HCT116 (cell line): ENCODE measurements at places on chromosomes 5 and 9.

GRCh38 chr9:137656416-137656815, 37.6 kb downstream of the EHMT1 start:
- no peak overlapping the region for H3K4me3 ChIP-seq
- H3K27ac ChIP-seq = no peak overlapping the region
- H3K4me1 ChIP-seq = no peaks in the 10 kb centered on the region
- no peak for DNase-seq

DNA sequence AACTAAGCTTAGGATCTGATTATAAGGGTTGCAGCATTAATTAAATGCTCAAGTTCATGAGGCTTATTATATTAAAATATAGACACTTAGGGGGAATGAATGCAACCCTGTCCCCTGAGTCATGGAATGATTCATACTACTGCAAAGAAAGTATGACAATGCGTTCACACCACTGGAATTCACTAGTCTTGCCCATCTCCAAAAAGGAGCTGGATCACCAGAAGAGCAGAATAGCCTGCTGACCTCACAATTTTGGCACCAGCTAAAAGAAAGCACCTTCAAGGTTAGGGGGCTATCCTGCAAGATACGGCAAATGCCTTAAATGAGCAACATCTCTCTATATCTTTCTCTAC, 32.0 kb upstream of the TMED7 start:
- H3K27ac ChIP-seq = no peak overlapping the region
- peak; percentile 22 for DNase-seq
- H3K4me3 ChIP-seq = no peak overlapping the region
- no peaks in the 10 kb centered on the region for H3K36me3 ChIP-seq
- H3K27me3 ChIP-seq = no peaks in the 10 kb centered on the region
- H3K4me1 ChIP-seq = no peaks in the 10 kb centered on the region

- no peaks in the 10 kb centered on the region for H3K27me3 ChIP-seq
- H3K4me1 ChIP-seq = peaks cover 70% of the 10 kb centered on the region
- no peaks in the 10 kb centered on the region for H3K36me3 ChIP-seq
- H3K27ac ChIP-seq = peak overlapping the region; percentile 63
- no peak for DNase-seq
These were observed 597 bp downstream of the NFIL3 start for GRCh38 chr9:91422758-91423711.

DNA sequence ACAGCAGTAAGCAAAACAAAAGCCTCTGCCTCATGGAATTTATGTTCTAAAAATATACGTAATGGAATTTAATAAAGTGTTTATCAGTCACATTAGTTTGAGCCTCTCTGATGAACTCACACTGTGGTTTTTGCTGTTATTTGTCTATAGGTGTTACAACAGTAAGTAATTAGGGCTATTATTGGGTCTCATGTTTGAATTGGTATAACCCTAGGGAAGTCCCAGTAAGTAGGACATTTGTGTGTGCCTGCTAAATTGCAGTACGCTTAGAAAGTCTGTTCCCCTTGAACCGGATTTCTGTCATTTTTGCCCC, 197.6 kb downstream of the NR3C1 start:
- H3K27ac ChIP-seq = no peak overlapping the region
- H3K27me3 ChIP-seq = no peaks in the 10 kb centered on the region
- H3K4me1 ChIP-seq = peaks cover 2% of the 10 kb centered on the region; the same call in 1 of the 2 replicates
- no peak for DNase-seq
- H3K4me3 ChIP-seq = no peak overlapping the region
